NB4 (cell line): ENCODE measurements at places on chromosomes 3 and 15.

- DNase-seq: no peak
Observed at GRCh38 chr3:48915296-48915695, 3.3 kb upstream of the ARIH2 start.

- DNase-seq: peak; percentile 57
Observed at GRCh38 chr15:39127925-39128617, 452.8 kb upstream of the THBS1 start.

GRCh38 chr15:100651253-100651652, 48.9 kb downstream of the ASB7 start:
- DNase-seq: no peak

DNA sequence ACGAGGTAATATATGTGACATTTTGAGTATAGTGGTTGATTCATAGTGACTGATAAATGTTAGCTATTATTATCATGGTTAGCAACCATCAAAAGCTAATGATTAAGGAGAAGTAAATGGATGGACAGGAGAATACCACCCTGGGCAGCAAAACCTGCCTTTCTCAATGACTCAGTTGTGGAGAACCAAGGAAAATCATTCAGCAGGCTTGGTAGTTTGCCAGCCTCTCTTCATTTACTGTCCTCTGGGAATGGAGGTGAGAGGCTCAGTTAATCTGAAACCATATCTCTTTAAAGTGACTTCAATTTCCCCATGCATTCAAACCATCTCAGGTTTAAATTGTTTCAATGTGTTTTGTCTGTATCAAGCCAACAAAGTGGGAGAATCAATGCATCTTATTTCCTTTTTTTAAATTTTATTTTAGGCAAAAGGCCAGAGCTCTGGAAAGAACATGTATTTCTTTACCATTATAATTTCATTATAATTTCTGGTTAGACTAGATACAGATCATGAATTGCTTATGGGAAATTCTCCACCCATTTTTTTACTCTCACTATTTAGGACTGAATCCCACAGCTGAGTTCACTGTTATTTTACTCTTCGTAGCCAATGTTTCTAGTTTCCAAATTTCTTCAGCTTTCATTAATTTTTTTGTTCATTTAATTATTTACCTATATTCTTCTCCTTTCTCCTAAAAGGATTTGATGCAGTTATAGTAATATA, 2.7 kb downstream of the TM4SF18 start:
- no peak for DNase-seq

GRCh38 chr3:101413656-101414055, 93.3 kb upstream of the IMPG2 start:
- DNase-seq: no peak

DNA sequence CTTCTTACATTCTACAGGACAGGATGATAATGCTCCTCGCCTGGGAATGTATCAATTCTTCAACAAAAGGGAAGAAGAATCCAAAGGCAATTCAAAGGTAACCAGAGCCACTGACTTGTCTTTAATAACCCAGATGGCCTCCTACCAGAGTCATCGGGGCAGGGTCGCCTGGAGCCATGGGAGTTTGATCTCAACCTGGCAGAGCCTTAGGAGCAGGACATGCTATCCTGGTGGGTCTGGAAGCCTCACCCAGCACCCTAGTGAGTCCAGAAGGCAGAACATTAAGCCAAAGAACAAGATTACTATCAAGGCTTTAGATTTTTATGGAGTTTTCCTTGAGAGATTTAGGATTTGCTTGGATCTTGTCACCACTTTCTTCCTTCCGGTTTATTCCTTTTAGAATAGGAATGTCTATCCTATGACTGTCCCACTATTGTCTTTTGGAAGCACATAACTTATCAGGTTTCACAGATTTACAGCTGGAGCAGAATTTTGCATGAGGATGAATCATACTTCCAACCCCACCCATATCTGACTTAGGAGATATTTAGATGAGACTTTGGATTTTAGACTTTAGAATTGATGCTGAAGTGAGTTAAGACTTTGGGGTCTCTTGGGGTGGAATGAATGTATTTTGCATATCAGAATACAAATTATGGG, 330.3 kb upstream of the GOLIM4 start:
- no peak for DNase-seq
